ENCODE measurements at places on chromosomes 5 and 9.

- no peak for DNase-seq
Measured at GRCh38 chr9:121233906-121234831, 32.5 kb upstream of the RAB14 start.

DNA sequence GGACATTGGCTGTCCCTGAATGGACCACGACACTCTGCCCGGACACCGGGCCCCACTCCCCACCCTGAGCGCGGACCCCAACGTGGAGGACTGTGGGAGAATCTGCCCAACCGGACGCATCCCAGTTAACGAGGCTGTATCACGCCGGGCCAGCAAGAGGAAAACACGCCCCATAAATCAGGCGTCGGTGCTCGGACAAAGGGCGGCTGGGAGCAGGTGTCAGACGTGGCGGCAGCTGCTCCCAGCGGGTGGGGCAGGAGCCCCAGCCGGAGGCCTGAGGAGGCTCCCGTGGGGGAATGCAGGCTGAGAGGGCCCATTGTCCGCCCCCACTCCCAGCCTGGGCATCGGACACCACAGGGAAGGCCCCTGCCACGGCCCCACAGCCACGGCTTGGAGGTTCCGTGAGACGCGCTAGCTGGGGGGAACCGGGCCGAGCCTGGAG lies 19.2 kb downstream of the NOTCH1 start:
- DNase-seq, result no peak

- no peak for DNase-seq
Measured at GRCh38 chr9:107390778-107391177, 98.8 kb downstream of the KLF4 start.

- no peak for DNase-seq
Measured at GRCh38 chr5:149932445-149933350, 11.9 kb downstream of the PDE6A start.

GRCh38 chr9:113941056-113941455 lies 64.9 kb downstream of the ZNF618 start:
- DNase-seq, result no peak

DNA sequence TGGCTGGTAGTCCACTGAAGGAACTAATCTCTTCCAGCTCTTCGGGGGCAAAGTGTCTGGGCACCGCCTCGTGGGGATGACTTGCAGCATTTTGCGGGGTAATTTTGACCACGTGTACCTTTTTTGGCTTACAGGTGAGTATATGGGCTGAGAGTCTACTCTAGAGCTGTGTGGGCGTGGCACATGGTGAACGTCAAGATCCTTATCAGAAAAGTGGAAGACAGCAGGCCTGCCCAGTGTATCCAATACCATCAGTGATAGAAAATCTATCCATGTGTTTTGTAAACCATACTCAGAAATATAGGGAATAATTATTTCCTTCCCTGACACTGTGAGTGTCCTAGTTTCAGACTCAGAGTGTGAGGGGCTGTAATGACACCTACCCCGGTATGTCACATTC lies 148.5 kb downstream of the SLIT3 start:
- no peak for DNase-seq

GRCh38 chr5:164361986-164362385 lies 856.6 kb downstream of the MAT2B start:
- DNase-seq, result no peak

DNA sequence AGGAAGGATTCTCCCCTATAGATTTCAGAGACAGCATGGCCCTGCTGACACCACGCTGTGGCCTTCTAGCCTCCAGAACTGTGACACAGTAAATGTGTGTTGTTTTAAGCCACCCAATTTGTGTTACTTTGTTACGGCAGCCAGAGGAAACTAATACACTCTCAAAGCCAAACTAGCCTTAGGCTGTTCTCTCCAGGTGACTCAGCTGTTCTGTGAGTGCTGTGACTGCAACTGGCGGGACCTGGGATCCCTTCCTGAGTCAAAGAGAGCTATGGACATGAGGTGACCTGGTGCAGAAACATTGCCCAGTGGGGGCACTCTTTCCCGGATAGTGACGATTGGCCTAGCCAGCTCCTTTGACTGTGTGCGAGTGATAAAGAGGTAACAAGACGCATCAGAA lies 14.0 kb upstream of the MLANA start:
- no peak for DNase-seq

DNA sequence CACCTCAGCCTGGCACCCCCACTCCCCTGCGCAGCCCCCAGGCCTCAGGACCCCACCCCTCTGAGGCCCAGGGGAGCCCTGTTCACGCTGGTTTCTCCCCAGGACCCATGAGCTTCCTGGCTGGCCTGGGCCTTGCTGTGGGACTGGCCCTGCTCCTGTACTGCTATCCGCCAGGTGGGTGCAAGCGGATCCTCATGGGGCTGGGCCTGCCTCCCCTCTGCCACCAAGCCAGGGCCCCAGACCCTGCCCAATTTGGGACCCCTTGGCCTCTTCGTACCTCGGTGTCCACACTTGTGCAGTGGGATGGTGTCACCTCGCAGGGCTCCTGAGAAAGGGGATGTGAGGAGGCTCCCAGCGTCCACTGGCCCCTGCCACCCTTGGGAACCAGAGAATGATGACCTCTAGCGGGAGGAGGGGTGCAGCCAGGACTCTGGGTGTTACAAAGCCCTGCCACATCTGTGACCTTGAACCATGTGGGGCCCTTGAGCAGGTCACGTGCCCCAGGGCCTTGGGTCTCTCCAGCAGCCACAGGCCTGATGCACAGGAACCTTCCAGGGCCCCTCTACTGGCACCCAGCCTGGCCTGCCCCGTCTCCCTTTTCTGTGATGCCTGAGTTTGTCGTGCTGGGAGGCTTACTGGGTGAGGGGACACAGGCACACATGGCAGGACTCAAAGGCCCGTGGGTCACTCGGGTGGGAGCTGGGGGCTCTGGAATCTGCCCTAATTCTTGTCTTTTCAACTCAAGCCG lies 16.3 kb downstream of the CARD19 start:
- no peak for DNase-seq

- no peak for DNase-seq
Measured at GRCh38 chr5:147601652-147602051, 91.8 kb upstream of the DPYSL3 start.

DNA sequence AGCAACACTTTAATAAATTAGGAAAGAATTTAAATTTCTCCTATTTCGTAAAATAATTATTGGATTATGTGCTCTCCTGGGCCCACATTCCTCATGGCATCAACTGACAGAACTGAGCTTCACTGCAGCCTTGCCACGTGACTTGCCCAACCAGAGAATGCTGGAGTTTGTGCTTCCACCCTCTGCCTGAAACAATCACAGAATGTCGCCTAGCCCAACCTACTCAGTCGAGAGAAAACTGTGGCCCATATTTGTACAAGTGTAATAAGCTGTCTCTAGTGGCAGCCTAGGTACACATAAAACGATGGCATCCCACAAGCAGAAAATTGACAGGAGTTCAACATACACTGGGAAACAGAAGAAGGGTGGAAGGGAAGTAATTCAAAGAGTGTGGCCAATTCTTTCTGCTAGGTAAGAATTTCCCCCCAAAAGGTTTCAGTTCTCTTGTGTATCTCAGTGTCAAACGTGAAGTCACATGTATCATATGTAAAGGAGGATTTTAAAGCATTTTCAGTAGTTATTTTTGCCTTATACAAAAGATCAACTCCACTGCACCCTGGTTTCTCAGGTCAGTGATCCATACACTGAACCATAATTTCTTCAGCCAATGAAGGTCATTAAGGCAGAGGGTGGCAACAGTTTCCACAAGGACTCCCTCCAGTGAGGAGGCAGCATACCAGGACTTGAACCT lies 41.7 kb downstream of the ZNF608 start:
- no peak for DNase-seq

GRCh38 chr5:112511920-112512319 lies 92.8 kb upstream of the EPB41L4A start:
- DNase-seq, result no peak

DNA sequence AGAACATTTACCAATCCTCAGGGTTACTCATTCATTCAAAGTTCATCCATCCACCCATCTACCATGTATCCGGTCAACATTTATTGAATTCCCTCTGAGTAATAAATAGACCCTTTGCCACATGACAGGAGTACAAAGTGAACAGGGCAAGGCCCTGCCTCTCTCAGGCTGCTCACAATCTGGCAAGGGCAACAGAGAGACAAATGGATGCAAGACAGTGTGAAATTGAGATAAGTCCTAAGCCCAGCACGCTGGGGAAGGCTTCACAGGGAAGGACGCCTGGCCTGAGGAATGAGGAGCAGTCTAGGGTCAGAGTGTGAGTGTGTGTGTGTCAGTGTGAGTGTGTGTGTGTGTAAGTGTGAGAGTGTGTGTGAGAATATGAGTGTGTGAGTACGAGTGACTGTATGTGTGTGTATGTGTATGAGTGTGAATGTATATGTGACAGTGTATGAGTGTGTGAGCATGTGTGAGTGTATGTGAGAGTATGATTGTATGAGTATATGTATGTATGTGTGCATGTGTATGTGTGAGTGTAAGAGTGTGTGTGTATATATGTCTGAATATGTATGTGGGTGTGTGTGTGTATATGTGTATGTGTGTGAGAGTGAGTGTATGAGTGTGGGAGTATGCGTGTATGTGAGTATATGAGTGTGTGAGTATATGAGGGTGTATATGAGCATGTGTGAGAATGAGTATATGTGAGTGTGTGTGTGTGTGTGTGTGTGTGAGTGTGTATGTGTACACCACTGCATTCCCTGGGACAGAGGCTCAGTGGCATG lies 145.6 kb downstream of the FSTL4 start:
- DNase-seq, result no peak

- no peak for DNase-seq
Measured at GRCh38 chr9:88628811-88629210, 93.8 kb downstream of the NXNL2 start.

- DNase-seq, result no peak
Measured at GRCh38 chr5:106415541-106415940, 1255.2 kb downstream of the EFNA5 start.

DNA sequence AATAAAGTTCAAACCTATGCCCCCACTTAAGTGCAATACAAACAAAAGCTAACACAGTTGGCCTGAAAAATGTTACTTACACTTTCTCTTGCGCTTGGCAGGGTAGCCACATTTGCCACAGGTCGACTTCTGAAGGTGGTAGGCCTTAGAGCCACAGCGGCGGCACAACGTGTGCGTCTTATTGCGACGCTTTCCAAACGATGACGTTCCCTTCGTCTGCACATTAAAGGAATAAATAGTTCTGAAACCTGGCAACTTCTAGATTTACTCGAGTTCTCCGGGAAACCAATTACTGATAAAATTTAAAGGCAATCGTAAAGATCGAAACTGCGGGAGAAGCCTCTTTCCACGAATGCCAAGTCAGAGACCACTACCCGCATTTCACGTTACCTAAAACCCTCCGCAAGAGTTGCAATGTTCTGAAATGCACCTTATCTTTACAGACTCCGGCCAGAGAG lies 602 bp downstream of the RPL37 start:
- no peak for DNase-seq

- DNase-seq, result no peak
Measured at GRCh38 chr9:111036946-111037345, 1.3 kb downstream of the LPAR1 start.

DNA sequence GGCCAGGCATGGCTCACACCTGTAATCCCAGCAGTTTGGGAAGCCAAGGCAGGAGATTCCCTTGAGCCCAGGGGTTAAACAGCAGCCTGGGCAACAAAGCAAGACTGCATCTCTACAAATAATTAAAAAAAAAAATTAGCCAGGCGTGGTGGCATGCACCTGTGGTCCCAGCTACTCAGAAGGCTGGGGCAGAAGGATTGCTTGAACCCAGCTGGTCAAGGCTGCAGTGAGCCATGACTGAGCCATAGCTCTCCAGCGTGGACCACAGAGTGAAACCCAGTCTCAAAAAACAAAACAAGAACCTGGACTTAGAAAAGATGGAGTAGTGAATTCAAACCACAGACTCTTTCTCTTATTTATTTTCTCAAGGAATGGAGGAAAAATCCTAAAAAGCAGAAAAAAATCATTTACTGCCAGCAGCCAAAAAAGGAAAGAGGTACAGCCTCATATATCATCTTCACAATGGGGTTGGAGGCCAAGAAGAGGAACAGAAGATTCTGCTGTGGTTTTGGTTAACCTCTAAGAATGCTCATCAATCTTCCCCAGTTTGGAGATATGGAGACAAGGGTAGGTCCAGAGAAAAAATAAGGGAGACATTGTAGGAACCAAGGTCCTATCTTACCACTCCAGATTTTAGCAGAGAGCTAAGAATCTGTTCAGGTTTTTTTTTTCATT lies 40.0 kb upstream of the MYO10 start:
- DNase-seq, result no peak

GRCh38 chr5:169164481-169164925 lies 136.4 kb downstream of the SLIT3 start:
- DNase-seq, result no peak

GRCh38 chr5:38621840-38622437 lies 65.5 kb upstream of the LIFR start:
- DNase-seq, result no peak

GRCh38 chr9:119544492-119544891 lies 175.3 kb upstream of the BRINP1 start:
- no peak for DNase-seq

- no peak for DNase-seq
Measured at GRCh38 chr5:170509348-170509660, 5.5 kb downstream of the KCNIP1 start.

DNA sequence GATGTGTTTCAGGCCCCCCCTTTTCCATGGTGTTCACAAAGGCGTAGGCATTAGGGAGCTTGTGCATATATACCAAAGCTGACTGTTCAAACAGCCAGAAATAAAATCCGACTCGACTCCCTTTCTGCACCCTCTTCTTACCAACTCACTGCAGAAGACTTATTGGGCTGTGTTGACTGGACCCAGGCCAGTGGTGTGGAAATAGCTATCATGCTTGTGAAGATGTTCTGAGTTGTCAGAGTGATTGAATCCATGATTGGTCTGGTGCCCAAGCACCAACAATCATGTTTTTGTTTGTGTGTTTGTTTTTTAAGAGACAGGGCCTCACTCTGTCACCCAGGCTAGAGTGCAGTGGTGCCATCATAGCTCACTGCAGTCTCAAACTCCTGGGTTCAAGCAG lies 21.6 kb downstream of the TJP2 start:
- no peak for DNase-seq

- no peak for DNase-seq
Measured at GRCh38 chr5:66307647-66308241, 163.6 kb downstream of the SREK1 start.

GRCh38 chr9:72576087-72576486 lies 54.7 kb downstream of the TMC1 start:
- DNase-seq, result no peak
